Foreskin melanocyte (primary cell): ENCODE measurements at places on chromosomes 3 and 15.

- DNase-seq = no peak
Observed at GRCh38 chr15:100095541-100096247, 246.1 kb downstream of the ADAMTS17 start.

DNA sequence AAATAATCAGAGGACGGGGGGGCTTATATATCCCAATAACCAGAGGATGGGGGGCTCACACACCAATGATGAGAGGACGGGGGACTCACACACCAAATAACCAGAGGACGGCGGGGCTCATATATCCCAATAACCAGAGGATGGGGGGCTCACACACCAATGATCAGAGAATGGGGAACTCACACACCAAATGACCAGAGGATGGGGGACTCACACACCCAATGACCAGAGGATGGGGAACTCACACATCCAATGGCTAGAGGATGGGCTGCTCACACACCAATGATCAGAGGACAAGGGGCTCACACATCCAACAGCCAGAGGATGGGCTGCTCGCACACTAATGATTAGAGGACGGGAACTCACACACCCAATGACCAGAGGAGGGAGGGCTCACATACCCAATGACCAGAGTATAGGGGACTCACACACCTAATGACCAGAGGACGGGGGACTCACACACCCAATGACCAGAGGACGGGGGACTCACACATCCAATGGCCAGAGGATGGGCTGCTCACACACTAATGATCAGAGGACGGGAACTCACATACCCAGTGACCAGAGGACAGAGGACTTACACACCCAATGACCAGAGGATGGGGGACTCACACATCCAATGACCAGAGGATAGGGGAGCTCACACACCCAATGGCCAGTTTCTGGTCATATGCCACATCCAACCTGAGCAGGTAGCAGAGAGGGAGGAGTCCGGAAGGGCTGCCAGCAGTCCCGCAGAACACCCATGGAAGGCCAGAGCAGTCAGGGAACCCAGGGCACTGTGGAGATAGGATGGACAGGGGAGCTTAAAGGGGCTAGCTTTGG is 10.6 kb downstream of the RAB6B start:
- DNase-seq = no peak

DNA sequence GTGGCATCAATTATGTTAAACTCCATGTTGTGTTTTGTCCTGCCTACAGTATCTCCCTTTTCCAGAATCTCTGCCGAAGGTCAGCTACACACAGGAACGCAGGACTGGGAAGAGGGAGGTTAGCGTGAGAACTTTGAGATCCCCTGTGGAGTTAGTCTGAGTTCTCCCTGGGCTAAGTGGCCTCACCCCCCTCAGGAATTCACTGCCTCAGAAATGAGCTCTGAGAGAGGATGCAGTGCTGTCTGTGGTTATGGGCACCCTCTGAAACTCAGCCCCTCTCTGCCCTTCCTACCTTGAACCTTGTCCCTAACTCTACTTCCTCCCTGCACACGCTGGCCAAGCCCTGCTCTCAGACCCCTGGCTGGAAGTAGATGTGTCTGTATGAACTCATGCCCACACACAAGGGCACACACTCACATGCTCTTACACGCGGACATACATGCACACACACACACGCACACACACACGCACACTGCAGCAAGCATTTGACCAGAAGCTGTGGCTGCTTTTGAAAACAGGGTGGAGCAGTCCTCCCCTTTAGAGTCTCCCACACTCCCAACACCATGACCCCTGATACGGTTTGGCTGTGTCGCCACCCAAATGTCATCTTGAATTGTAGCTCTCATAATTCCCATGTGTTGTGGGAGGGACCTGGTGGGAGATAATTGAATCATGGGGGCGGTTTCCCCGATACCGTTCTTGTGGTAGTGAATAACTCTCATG is 5.3 kb upstream of the VIPR1 start:
- DNase-seq = no peak

DNA sequence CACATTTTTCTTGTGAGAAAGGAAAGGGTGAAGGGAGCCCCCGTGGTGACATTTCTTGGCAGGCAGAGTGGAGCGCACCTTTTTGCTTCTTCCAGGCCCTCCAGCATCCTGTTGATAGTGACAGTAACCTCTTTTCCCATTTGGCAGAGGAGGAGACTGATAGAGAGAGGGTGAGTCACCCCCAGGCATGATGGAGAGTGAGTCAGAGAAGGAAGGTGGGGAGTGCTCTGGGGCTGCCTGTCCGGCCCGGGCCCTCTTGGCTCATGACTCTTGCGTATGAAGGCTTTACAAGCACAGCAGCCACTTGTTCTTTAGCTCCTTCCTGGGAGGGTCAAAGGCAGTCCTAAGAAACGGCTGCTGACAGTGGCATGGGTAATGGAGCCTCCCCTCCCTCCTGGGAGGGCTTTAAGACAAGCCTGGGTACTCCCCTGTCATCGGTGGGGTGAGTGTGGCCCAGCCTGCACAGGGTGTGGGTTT is 16.0 kb downstream of the ANKRD63 start:
- DNase-seq = peak; percentile 84

- peak; percentile 66 for DNase-seq
Observed at GRCh38 chr3:45957586-45957985, 14.3 kb downstream of the CXCR6 start.

DNA sequence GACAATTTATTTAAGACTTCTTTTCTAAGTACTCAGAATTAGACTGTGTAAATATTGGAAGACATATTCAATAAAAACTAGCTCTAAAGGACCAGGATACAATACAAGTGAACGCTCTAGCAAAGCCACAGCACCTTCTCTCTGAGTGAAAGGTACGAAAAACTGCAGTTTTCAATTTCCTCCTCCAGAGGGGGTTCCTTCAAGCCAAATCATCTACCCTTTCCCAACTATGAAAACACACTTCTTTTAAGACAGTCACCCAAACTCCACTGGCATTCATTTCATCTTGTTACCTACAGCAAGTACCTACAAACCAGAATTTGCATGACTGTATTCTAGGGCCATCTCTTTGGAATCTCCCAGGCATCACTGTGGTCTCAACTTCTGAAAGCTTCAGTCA is 165.8 kb downstream of the ERC2 start:
- DNase-seq = no peak

DNA sequence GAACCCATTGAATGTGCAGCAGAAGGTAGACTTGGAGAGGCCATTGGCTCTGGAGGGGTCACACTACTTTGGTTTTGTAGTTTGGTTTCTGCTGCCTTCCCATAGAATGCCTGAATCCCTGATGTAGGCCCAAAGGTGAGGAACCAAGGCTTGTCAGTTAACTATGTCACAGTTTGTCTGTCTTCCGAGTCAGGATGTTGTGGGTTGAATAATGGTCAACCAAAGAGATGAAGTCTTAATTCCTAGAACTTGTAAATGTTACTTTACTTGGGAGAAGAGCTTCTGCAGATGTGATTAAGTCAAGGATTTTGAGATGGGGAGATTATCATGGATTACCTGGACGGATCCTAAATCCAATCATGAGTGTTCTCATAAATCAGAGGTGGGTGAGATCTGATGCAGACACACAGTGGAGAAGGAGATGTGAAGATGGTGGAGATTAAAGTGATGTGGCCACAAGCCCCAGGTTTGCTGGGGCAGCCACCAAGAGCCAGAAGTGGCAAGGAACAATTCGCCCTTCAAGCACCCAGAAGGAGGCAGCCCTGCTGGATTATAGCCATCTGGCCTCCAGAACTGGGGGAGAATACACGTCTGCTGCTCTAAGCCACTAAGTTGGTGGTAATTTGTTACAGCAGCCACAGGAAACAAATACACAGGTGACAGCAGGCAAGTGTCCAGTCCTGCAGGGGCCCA is 2.3 kb upstream of the CCR8 start:
- no peak for DNase-seq

- no peak for DNase-seq
Observed at GRCh38 chr15:77473328-77473727, 52.6 kb downstream of the HMG20A start.

DNA sequence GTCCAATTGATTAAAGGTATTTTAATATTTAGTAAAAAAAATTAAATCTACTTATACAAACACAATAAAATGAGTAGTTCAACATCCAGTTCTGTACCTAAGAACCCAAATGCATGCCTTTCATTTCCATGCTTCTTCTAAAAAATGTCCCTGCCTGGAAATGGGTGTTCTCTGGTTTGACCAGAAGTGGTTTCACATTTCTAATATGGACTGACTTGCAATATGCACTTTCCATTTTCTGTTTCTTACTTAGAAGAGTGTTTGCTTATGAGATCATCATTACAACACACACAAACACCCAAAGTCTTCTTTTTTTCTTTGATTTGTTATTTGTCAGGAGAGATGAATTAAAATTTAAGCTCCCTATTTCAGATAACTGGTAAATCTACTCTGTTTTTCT is 879.6 kb downstream of the AGBL1 start:
- no peak for DNase-seq

DNA sequence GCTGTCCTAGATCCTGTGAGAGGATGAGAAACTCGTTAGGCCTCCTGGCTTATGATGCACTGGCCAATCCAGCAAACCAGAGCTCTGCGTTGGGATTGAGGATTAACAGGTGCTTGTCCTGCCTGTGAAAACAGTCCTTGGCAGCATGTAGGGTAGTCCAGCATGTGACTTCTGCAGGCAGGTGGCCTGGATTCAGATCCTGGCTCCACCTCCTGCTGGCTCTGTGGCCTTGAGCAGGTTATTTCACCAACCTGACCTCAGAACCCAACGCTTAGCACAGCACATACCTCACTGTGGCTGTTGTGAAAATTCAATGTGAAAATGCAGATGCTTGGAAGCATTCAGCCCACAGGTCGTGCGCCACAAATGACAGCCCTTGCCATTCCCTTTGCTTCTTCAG is 33.6 kb downstream of the PLA2G4D start:
- no peak for DNase-seq

DNA sequence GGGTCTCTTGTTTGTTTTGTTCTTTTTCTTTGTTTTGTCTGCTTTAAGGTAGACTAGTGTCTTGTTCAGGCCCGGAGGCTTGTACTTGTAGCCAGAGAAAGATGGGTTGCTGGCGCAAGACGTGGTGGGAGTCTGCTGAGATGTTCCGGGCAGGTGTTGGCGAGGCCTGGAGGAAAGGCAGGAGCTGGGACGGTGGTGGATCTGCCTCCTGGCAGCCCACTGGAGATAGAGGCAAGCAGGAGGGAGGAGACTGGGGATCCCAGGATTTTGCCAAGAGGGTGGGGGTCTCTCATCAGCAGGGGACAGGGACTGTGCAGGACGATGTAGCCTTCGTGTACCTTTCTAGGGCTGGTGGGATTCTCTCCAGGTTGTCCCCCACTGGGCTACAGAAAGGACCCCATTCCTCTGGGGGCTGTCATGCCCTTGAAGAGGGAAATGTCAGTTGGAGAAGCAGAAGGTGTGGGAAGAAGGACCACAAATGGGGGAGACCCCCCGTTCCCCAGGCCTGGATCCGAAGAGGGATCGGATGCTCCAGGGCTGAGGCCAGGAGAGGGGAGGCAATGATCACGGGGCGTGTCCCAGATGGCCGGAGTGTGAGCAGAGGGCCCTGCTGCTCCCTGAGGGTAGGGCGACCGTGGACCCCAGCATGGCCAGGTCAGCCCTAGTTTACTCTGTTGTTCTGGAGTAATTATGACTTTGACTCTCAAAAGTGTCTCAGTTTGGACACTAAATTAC is 7.0 kb downstream of the CHAC1 start:
- DNase-seq = no peak

DNA sequence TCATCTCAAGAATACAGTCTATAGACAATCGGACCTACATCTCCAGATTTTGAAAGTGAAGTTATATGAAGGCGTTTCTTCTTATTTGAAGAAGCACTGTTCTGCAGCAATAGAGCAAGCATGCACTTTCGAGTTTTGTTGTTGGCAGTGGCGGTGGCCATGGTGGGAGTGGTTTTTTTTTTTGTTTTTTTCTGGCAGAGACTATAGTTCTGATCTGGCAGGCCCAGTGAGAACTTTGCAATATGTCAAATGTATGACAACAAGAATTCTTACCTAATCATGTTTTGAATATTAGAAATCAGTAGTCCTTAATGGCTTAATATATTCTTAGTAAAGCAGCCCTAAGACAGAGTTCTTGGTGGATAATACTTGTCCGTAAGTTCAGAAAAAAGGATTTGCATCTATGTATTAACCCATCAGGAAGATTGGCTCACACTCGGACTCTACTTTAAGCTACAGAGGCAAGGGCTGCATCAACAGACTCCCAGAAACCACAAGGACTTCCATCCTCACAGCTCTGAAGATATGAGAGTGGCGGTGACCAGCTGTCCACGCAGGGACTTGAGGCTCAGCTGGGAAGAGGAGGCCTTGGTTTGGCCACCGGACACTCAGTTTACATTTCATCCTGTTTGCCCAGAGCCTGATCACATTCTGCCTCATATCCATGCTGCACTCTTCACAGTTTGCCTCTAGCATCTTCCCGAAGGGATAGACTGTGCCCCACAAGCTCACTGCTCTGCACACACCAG is 124.1 kb upstream of the THBS1 start:
- no peak for DNase-seq
